Right lobe of liver (tissue), 6 donors: ENCODE measurements at places on chromosomes 11 and 22. TPM values are rescaled to one million over a fixed set of nuclear protein-coding genes. Genes with fewer than 3 reads are reported as not detected.

- DNase-seq = no peak
Observed at GRCh38 chr11:103110391-103110790, 1.2 kb downstream of the DYNC2H1 start.

- no peak for DNase-seq
Observed at GRCh38 chr11:121482231-121483129, 29.7 kb upstream of the SORL1-AS1 start.

GRCh38 chr11:82843057-82843795 lies 57.0 kb downstream of the PRCP start:
- no peak for DNase-seq

DNA sequence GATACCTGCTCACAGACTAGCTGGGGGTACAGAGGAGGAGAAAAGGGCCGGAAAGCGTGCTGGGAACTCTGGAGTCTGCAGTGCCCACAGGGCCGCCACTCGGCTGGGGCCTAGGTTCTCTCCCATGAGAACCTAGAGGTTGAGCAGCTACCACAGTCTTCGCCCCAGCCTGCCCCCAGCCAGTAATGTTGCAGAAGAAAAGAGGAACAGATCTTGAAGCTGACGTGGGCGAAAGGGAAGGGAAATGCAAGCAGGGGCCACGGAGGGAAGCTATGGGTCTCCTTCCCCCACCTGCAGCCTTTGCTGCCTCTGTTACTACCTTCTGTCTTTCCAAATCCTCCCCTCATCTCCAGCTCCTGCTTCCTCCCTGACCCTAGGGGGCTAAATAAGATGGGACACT lies 28.8 kb upstream of the P2RY2 start:
- DNase-seq = peak; percentile 39

DNA sequence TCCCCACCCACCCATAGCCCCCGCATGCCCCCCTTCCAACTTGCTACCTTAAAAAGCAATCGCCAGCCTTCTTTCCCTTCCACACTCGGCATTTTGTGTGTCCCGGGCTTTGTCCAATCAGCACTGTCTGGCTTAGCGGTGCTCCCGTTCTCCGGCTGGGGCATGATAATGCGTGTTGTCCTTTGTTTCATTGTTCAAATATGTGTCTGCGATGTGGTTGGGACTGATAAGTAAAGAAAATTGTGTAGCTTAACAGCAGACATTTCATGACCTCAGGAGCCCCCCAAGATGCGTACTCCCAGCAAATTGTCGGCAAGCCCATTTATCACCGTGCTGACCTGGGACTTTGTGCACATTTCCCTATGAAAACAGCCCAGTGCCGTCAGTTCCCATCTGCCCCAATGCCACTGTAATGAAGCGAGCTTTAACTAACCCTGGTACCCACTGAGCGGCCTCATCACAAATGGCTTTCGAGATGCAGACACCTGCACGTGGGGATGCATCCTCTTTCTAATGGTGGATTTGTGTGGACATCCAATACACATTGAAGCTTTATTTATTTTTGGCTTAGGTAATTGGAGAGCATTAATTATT lies 167.0 kb upstream of the E2F8 start:
- DNase-seq = no peak

- no peak for DNase-seq
Observed at GRCh38 chr11:18726040-18726439, at the start of gene IGSF22. Gene IGSF22, minus strand, starts transcription at chr11:18726188. Its CDS starts 1,952 bp downstream, at chr11:18724236.

DNA sequence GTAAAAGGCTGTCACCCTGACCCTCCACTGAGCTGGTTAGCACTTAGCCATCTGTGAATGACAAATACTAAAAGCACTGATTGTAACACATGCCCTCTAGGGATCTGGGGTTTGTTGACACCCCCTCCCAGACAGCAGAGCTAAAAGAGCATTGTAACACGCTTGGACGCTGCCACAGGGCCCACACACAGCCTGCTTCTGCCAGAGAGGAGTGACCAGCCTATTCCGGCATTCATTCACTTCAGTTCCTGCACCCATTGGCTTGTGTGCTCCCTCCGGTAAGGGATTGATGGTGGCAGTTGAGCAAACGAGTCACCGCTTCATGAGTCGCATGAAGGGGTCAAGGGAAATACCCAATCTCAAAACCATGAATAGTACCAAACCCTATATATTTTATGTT lies 15.8 kb downstream of the OR10D3 start:
- no peak for DNase-seq

DNA sequence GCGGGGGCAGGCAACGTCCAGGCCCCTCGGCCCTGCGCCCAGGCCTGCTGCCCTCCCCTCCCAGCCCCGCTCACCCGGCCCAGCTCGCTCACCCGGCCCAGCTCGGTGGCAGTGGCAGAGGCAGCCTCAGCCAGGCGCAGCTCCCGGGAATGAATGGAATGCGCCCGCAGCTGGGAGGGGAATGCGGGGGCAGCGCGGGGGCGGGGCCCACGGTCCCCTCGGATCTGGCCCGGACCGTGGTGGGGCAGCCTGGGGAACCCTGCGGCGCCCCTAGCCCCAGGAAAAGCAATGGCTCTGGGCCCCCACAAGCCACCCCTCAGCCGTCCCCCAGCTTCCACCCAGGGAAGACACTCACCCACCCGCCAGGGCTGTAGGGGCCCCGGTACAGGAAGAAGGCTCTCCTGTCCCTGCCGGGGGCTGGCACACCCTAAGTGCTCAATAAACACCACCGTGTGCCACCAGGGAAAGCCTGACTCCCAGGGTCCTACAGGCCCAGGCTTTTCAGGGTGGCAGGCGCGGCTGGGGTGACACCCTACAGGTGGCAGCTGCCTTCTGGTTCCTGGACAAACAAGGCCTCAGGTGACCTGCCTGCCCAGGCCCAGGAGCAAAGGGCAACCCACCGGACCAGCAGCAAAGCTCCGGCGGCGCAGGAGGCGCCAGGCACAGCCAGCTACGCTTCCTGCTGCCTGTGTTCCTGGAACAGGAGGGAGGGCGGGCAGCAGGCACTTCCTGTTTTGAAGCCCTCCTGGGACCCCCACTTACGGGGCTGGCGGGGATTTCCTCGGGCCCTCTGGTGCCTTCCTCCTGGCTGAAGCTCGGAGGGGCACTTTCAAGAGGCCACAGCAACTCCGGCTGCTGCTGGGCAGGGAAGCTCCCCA lies 13.8 kb downstream of the PLXNB2 start:
- peak; percentile 89 for DNase-seq

DNA sequence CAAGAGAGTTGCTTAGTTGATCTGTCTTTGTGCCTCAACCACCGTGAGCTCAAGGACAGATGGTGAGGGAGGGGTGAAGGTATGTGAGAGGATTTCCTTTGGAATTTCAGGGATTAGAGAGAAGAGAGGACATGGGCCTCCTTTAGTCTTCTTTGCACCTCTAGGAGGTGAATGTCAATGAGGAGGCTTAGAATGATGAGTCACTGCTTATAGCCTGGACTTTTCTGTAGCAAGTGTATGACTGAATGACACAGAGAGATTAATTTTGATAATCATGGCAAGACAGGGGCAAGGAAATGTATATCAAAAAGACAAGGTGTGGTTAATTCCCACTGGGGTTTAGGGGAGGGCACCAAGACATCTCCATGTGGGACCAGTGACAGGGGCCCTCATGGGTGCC lies 947.3 kb upstream of the TENM4 start:
- DNase-seq = no peak

GRCh38 chr22:19181786-19182471 lies 3.4 kb upstream of the SLC25A1 start:
- no peak for DNase-seq

- DNase-seq = no peak
Observed at GRCh38 chr11:117335399-117335798, 7.7 kb downstream of the CEP164 start.

DNA sequence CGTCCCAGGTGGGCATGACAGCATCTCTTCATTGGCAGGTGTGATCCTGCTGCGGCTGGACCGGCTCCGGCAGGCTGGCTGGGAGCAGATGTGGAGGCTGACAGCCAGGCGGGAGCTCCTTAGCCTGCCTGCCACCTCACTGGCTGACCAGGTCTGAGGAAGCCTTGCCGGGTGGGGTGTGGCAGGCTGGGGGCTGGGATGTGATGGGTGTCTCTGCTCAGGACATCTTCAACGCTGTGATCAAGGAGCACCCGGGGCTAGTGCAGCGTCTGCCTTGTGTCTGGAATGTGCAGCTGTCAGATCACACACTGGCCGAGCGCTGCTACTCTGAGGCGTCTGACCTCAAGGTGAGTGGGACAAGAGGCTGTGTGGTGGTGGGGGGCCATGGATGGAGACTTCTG lies 3.5 kb downstream of the LARGE2 start:
- DNase-seq = no peak

DNA sequence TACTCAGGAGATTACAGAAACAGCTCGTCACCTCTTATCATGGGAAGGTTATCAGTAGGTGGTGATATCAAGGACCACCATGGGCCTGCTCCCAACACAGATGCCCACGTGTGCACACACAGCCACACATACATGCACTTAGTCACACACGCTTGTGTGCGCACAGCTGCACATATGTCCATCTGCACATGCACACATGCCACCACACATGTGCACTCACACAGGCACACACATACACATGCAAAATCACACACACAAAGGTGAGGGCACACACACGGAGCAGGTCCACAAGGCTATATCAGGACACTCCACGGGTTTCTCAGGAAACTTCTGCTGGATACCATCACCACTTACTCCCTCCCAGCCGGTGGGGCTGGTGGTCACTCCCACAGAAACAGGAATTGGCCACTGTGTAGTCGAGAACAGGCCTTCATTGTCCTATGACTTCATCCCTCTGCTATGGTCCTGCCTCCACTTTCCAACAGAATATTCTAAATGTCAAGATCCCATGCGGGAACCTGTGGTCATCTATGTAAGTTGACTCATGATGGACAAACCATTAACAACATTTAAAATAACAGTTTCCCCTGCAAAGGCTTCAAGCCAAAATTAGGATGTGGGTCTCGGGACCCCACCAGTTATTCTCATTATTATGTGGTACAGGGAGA lies 2.2 kb downstream of the C11orf24 start:
- no peak for DNase-seq

GRCh38 chr11:69311767-69312385 lies 17.9 kb downstream of the MYEOV start:
- no peak for DNase-seq

DNA sequence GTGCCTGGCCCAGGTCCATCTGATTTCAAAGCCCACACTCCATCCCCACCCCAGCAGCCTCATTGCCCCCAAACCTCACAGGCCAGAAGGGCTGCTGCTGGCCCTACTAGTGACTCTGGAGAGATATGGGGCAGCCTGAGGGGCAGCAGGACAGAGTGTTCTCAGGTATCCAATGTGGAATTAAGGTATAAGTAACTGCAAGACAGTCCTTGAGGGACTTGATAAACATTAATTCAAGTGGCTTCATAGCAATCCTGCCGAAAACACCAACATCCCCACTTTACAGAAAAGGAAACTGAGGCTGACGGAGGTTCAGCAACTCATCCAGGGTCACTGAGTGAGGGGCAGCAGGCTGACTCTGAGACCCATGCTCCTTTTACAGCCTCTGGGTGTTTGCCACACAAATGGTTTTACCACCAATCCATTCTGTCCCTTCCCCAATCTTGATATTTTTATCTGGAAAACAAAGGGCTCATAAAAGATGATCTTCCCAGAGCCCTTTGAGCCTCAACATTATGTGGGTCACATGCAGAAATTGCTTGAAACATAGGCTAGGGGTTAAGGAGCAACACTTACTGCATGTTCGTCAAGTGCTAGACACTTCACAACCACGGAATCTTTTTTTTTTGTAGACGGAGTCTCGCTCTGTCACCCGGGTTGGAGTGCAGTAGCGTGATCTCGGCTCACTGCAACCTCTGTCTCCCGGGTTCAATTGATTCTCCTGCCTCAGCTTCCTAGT lies 2.3 kb downstream of the NIPSNAP1 start:
- DNase-seq = no peak

- no peak for DNase-seq
Observed at GRCh38 chr11:114166897-114167323, 107.4 kb downstream of the ZBTB16 start.

DNA sequence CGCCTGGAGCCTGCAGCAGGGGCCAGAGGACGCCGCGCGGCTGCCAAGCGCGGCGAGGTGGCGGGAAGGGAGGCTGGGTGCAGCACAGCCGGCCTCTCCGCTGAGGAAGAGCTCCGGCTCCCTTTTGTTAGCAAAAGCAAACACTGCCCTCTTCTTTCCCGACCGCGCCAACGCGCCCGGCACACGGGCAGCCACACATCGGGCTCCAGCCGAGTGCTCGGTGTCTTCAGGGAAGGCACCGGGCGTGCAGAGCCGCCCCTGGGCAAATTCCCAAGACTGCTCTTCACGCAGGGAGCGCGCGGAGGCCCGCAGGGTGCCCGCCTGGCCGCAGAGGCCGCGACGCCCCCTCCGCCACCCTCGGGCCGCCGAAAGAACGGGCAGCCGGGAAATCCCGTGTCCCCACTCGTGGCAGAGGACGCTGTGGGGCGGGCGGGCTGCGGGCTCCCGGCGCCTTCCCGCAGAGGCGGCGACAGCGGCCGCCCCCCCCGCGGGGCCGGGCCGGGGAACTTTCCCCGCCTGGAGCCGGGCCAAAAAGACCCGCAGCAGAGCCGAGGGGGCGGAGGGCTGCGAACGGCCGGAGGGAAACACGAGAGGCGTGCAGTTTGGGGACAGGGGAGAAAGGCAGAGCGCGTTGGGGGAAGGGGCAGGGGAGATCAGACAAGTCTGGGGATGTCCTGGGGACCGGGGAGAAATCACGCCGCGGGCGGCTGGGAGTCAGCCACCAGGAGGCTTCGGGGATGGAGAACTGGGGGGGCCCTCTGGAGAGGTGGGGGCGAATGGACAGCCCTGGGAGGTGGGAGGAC lies 931 bp downstream of the CADM1 start:
- DNase-seq = peak; percentile 87

DNA sequence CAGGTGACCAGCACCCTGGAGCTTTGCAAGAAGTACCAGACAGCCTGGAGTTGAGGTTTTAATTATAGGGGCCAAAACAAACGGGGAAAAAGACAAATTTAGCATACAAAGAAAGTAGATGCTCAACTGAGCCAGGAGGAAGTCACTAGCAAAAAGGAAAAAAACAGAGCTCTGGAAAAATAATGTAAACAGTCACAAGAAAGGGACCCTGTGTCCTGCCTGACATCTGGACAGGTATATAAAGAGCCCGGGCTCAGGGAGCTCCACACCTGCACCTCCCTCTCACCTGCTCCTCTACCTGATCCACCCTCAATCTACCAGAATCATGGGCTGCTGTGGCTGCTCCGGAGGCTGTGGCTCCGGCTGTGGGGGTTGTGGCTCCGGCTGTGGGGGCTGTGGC lies at the start of gene KRTAP5-10:
KRTAP5-10 (plus strand) TSS at position 301 of the 400 bp plus-strand sequence; CDS start at position 326, 25 bp downstream.
- DNase-seq = no peak

The MED17 gene
- 4.8 TPM for total RNA-seq

The SLC5A1 gene
- 0.38 TPM for total RNA-seq

The SLC37A2 gene
- total RNA-seq = 3.6 TPM

The CCDC116 gene
- total RNA-seq = not detected

The LRRN4CL gene
- total RNA-seq = not detected

The BDNF gene
- total RNA-seq = 0.12 TPM

The RFPL1 gene
- not detected for total RNA-seq

The C22orf42 gene
- not detected for total RNA-seq

The BACE1 gene
- total RNA-seq = 19.9 TPM

The NOX4 gene
- total RNA-seq = 0.20 TPM

The TIGD3 gene
- total RNA-seq = not detected
